ENCODE measurements at places on chromosomes 12 and 14. TPM values are rescaled to one million over a fixed set of nuclear protein-coding genes. Genes with fewer than 3 reads are reported as not detected.
A peak's percentile ranks its signal among the peaks of the same experiment; 100 is the strongest.

DNA sequence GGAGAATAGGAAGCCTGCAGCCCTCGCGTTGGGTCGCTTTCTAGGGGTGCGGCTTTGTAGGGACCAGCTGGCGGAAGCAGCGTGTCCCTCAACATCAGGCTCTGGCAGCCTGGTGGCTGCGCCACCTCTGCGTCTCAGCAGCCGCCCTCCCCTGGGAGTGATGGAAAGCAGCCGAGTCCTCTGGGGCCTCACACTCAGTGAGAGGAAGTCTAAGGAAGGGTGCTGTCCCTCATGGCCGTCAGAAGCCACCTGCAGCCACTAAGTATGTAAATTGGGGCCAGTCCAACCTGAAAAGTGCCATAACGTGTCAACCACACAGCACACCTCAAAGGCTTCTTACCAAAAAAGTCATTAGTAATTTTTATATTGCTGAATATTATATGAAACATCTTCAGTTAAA lies 80.3 kb downstream of the WDR20 start:
- no peak for DNase-seq

TAS2R7 gene
- total RNA-seq: not detected

BICDL1 gene
- 0.08 TPM for total RNA-seq

- no peak for DNase-seq
Measured at GRCh38 chr14:23548351-23549318, 2.9 kb downstream of the ZFHX2 start.

GRCh38 chr12:93243689-93244513 lies 133.8 kb upstream of the NUDT4 start:
- DNase-seq: no peak

DNA sequence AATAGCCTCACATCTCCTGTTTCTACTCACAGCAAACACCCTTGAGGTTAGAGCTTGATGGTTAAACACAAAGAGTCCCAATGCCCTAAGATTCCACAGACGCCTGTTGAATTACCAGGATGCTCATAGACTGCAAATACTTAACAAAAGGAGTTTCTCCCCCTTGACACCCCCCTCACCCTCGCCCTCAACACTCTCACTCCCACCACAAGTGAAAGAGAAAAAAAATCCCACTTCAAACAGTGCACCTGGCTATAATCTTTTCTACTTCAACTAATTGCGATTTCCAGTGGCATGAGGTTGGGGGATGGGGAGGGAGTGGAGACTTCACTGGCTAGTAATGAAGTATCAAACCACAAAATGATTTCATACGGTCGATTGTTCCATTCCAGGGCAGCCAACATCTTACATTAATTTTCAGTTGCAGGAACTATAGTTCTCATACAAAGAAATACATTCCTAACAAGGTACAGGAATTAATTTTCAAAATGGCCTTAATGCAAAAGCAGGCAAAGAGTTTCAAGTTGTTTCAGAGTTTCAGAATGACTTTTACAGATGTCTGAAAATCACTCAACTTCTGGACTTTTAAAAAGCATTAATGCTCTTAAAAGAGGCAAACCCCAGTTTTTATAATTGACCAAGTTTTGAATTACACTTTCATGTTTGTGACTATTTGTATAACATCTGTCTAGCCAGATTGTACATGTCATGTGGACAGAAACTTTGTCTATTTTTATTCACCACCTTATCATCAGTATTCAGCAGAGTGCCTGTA lies 390.7 kb downstream of the C12orf75 start:
- no peak for DNase-seq

DNA sequence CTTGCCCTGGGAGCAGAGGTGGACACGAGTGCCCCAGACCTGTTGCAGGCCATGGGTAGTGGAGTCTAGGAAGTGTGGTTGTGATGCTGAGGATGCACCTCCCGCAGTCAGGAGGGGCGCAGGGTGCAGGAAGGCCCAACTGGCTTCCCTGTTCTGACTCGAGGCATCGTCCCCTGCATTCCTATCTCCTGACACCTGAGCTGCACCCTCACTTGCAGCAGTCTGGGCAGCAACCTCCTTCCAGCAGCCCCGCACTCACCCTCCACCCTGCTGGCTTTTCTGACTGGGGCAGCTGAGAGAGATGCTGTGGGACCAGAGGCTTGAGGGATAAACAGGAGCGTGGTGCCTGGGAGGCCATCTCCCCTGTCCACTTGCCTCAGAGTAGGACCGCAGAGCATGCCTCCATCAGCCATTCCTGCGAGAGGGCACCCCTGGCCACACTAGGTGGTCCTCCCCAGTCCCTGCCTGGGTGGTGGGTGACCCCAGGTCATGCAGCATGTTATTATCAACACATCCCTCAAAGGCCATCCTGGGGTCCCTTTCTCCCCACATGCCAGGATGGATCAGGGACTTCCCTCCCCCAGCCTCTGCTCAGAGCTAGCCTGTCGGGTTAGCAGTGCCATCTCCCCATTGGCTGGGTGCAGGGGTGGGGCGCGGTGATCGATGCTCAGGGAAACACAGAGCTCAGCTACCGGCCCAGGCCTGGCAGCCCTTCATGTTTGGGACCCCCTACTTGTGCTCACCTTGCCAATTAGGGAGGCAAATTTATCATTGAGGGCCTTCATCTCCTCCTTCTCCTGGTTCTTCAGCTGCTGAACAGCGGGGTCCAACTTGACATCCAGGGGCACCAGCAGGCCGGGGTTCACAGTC lies 719 bp downstream of the KRT80 start:
- no peak for DNase-seq

DNA sequence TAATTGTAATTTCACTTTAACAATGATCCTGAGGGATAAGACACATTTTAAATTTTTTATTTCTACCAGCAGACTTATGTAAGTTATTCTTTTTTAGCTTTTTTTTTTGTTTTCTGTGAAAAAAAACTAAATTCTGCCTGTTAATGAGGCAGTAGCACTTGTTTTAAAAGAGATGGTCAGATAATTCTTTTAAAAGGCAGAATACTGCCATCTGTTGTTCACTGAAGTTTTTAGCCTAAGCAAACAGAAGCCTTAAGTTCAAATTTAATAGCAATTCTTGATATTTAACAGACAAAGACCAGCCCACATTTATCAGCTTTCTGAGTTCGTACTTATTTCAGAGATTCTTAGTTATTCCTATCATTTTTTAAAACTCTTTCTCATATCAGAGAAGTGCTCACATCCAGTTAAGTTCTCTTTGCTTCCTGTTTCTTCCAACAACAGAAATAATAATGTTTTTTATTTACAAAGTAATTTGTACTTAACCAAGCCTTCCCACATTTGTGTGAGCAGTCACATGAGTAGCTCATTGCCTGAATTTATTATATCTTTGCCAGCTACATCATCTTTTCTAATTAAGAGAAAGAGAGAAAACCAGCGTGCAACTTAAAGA lies 93.4 kb upstream of the SLCO1C1 start:
- no peak for DNase-seq

GRCh38 chr14:32611752-32612151 lies 282.7 kb downstream of the AKAP6 start:
- no peak for DNase-seq

- no peak for DNase-seq
Measured at GRCh38 chr12:112430929-112431328, 12.2 kb downstream of the PTPN11 start.

DNA sequence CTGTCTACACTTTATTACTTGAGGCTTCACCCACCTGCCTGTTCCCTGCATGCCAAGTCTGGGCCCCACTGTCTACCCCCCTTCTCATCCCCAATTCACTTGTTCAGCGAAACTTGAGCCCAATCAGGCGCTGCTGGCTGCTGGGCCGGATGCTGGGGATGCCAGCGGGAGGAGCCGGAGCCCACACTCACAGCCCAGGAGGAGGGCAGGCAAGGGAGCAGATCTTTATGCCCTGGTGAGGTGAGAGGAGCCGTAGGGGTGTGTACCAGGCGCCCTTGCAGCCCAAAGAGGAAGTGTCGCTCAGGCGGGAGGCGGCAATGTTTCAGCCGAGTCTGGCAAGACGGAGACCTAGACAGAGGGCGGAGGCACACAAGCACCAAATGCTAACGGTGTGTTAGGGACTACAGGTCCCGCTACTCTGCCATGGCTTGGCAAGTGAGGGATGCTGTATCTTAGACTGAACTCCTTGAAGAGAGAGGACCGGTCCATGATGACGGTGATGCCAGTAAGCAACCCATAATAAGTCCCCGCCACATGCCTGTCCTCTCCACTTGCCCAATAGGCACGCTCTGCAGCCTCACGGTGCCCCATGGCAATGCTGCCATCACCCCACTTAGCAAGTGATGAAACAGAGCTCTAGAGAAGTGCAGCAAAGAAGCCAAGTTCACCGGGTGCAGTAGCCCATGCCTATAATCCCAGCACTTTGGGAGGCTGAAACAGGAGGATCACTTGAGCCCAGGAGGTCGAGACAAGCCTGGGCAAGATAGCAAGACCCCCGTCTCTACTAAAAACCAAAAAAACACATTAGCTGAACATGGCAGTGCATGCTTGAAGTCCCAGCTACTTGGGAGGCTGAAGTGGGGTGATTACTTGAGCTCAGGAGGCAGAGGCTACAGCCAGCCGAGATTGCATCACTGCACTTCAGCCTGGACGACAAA lies 41.6 kb downstream of the LRRC74A start:
- DNase-seq: peak; percentile 48

- no peak for DNase-seq
Measured at GRCh38 chr12:6452245-6452943, 552 bp downstream of the TAPBPL start.

DNA sequence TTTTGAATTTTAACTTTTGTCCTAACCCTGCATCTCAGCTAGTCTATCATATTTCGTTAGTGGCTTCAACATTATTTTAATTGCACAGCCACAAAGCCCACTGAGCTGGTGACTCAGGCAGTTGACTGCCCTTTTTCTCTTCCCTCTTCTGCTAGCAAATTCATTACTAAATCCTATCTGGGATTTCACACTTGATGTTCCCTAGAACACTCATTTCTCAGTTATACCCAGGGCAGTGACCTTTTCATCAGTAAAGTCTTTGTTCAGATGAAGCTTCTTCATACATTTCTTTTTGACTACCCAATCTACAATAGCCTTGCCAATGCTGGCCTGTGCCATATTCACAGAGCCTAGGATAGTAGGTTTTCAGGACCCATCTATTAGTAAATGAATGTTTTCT lies 107.0 kb downstream of the ATXN7L3B start:
- no peak for DNase-seq

DNA sequence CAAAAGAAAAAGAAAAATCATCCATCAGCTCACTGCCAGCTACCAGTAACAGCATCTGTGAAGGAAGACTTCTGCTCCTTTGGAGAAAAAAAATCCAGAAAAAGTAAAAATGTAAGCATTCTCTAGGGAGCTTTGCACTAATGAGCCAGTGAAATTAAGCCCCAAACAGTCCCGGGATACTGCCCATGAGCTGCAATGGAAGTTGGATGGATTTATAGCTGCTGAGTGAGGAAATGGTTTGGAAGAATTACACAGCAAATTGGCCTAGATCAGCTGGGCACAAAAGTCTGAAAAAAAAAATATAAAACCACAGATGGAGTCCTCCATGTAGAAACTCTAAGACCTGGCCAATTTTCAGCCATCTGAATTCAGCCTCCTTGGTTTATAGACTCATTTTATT lies 462.9 kb upstream of the USP15 start:
- DNase-seq: no peak

SAMD15 gene
- 0.08 TPM for total RNA-seq

- DNase-seq: no peak
Measured at GRCh38 chr12:21694660-21695059, 37.0 kb upstream of the LDHB start.

- DNase-seq: no peak
Measured at GRCh38 chr12:128830505-128830893, 6.7 kb upstream of the SLC15A4 start.

SLC17A8 gene
- not detected for total RNA-seq

DNAJC22 gene
- 0.08 TPM for total RNA-seq

DNA sequence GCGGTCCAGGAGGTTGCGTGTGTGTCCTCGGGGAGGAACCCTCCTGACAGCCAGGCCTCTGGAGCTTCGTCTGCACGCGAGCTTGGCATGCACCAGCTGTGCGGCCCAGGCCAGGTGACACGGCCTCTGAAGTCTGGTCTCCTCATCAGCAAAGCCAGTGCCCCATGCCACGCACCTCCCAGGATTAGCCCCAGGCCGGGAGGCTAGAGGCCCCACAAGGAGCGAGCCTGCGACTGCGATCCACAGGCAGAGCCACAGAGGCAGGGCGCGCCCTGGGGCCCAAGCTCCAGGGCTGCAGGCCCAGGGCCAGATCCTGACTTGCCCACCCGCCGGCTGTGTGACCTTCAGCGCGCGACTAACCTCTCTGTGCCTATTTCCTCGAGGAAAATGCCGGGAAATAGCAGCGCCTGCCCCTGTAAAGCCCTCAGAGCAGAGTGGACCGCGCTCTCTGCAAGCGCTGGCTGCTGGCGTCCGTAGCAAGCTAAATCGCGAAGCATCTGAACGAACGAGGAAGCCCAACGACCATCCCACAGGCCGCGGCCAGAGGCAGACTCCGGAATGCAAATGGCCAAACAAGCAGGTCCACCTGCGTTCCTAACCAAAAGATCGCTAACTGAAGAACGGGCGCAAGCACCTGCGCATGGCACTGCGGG lies 492 bp upstream of the BTBD6 start:
- no peak for DNase-seq

DNA sequence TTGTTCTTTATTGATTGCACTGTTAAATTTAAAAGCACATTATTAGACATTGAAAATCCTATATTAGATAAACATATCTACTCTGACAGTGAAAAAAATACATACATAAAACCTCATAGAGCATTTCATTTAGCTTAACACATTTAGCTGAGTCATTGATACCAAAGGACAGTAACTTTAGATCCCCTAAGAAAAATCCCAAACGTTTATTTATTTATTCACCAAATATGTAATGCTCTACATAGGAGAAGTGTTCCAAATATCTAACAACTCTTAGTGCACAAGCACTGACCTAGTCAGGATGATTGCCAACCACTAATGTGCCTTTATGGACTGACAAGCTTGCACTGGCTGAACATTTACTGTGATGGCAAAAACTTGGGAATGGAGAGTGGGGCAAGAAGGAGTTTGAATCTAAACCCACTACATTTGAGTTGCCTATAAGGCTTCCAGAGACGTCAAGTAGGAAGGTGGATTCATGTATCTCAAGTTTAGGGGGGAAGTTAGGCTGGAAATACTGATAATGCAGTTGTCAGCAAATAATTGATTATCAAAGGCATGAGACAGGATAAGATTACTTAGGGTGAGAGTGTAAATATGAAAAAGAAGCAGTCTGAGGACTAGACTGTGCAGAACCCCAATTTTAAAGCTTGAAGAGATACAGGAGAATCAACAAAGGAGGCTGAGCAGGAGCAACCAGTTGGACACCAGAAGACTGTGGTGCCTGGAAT lies 156.4 kb downstream of the PLCZ1 start:
- no peak for DNase-seq
